T-helper 17 cell (primary cell): ENCODE measurements at places on chromosomes 5 and 9. TPM values are rescaled to one million over a fixed set of nuclear protein-coding genes. Genes with fewer than 3 reads are reported as not detected.

The LCN15 gene
- not detected for total RNA-seq

The CCDC180 gene
- 11.4 TPM for total RNA-seq

GRCh38 chr5:173917788-173918786 lies 29.9 kb downstream of the CPEB4 start:
- DNase-seq, result peak; percentile 22

DNA sequence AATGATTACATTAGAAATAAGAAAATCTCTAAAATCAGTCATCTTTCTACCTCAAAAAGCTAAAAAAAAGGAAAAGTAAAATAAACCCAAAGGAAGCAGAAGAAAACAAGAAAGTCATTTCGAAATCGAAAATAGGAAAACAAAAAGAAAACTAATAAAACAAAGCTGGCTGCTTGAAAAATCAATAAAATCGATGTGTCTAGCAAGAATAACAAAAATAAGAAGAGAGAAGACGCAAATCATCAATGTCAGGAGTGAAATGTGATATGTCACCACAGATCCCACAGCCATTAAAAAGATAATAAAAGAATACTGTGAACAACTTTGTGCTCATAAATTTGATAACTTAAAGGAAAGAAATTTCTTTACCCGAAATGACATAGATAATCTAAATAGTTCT lies 218.1 kb upstream of the S1PR3 start:
- DNase-seq, result no peak

GRCh38 chr9:19992556-19992955 lies 203.7 kb upstream of the SLC24A2 start:
- no peak for DNase-seq

DNA sequence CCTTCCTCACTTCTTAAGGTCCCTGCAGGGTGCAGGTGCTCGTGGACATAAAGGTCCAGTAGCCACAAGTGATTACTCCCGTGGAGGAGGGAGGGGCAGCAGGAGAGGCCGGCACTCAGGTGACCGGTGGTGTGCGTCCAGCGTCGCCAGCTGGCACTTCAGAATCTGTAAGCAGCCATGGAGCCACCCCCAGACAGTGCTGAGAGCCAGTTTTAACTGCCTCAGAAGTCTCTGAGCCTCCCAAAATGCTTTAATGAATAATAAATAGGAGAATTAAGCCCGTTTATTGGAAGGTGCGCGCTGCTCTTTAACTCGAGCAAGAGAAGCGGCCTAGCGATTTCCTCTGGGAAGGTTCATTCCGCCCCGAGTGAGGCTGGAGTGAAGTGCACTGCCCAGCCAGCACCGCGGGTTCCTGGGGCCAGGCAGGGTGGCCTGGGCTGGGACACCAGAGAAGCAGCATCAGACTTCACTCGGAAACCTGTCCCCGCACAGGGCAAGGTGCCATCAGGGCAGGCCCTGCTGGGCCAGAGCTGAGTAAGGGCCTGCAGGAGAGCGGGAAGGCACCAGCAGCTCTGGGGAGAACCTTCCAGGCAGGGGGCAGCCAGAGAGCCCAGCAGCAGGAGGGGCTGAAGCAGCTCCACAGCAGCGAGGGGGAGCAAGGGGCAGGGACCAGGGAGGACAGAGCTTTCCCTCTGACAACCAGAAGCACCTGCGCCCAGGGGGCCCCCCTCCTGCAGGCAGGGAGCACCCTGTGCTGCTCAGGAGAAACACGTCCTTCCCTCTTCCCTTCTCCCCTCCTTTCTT lies 61.2 kb downstream of the VAV2 start:
- no peak for DNase-seq

DNA sequence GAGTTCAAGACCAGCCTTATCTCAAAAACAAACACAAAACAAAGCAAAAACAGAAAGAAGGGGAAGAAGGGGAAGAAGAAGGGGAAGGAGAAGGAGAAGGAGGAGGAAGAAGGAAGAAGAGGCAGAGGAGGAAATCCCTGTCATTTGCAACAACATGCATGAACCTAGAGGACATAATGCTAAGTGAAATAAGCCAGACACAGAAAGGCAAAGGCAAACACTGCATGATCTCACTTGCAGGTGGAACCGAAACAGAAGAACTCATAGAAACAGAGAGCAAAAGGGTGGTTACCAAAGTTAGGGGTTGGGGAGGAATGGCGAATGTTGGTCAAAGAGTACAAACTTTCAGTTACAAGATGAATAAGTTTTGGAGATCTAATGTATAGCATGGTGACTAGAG lies 135.4 kb downstream of the UGCG start:
- DNase-seq, result no peak

GRCh38 chr5:146862641-146863040 lies 15.9 kb downstream of the PPP2R2B start:
- DNase-seq, result no peak

DNA sequence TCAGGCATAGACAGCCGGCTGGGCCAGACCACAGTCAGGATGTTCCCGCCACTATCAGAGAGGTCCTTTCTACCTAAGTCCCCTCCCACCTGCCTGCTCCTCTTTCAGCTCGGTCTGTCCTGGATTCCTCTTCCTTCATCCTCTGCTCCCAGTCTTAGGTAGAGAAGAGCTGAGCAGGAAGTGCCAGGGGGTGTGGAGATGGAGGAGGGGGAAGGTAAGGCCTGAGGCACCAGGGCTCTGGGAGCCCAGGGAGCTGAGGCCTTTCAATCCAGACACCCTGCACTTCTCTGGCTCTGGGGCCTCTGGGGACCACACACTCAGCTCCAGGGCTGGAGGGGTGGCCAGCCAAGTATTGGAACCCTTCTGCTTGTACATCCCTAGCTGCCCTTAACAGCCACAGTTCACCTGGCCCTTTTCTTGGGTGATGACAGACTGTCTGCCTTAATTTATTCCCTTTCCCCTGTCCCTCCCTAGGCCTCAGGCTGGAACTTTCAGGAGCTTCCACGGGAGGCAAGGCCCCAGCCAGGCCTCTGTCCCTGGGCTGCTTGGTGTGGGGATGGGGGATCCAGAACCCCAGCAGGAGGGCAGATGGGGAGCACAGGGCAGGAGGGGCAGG lies 15.6 kb downstream of the IRF1 start:
- DNase-seq, result peak; percentile 21

DNA sequence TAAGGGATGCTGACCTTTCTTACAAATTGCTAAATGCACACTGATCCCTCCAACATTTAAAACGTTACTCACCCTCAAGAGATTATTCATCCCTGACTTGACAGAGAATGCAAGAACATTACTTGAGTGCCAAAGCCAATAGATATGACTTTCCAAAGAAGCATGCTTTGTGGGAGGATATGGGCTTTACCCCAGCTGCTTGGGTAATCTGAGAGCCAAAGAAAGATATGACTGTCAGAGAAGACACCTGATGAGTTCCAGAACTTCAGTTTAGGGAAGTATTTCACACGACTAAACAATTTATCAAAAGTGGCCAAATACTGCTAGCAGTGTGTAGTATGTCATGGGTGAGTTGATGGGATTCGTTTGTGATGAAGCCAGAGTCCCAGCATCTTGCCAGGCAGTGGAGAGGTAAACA lies 7.4 kb upstream of the SPDL1 start:
- DNase-seq, result no peak

GRCh38 chr9:38301376-38302106 lies 91.0 kb upstream of the ALDH1B1 start:
- DNase-seq, result no peak

GRCh38 chr5:8949908-8950307 lies 596.0 kb downstream of the SEMA5A start:
- no peak for DNase-seq

- no peak for DNase-seq
Observed at GRCh38 chr5:54769072-54769471, 216.3 kb downstream of the ESM1 start.
